ENCODE measurements at places on chromosomes 5 and 9.

GRCh38 chr9:104142799-104143549 lies 48.9 kb downstream of the SMC2 start:
- no peak for DNase-seq

GRCh38 chr5:9834871-9835770 lies 205.0 kb upstream of the TAS2R1 start:
- no peak for DNase-seq

- no peak for DNase-seq
Measured at GRCh38 chr5:138649775-138650174, 74.6 kb upstream of the HSPA9 start.

- DNase-seq, result no peak
Measured at GRCh38 chr9:8262625-8263622, 463.3 kb upstream of the DMAC1 start.

DNA sequence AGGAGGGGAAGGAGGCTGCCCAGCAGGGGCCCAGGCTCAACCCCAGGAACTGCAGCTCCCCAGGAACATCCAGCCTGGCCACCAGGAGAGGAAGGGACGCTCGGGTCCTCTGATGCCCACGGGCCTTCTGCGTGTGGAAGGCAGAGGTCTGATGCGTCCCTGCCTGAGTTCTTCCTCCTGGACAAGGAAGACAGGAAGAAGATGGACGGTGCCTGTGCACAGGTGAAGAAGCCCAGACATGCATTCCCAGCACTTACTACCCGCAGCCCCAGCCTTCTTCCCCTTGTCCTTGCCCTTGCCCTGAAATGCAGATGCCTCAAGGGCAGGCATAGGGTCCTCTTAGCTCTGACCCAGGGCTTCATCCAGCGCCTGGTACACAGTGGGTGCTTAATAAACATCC lies 56.7 kb upstream of the IRX1 start:
- DNase-seq, result no peak

- no peak for DNase-seq
Measured at GRCh38 chr5:134798468-134798867, 39.9 kb downstream of the DDX46 start.

- no peak for DNase-seq
Measured at GRCh38 chr9:125883565-125884217, 136.5 kb downstream of the PBX3 start.

DNA sequence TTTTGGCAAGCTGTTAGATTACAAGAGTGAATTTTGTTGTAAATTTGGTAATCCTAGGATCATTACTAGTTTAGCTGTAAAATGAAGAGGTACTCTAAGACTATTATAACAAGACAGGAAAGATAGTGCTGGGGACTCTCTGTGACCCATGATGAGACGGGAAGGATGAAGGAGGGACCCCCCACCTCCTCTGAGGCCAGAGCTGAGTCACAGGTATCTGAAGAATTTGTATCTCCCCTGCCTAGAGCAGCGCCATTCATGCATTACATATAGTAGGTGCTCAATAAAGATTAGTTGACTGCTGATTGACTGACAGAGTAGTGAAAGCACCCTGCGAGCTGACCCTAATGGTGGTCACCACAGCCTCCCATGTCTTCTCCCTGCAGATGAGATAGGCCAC lies 202.8 kb downstream of the SNX18 start:
- no peak for DNase-seq

- no peak for DNase-seq
Measured at GRCh38 chr9:4167728-4168127, 132.1 kb downstream of the GLIS3 start.

GRCh38 chr5:32984851-32985610 lies 273.9 kb downstream of the NPR3 start:
- no peak for DNase-seq

GRCh38 chr5:142405814-142406395 lies 81.1 kb upstream of the SPRY4 start:
- DNase-seq, result no peak

GRCh38 chr9:14080959-14081542 lies 232.9 kb downstream of the NFIB start:
- no peak for DNase-seq

DNA sequence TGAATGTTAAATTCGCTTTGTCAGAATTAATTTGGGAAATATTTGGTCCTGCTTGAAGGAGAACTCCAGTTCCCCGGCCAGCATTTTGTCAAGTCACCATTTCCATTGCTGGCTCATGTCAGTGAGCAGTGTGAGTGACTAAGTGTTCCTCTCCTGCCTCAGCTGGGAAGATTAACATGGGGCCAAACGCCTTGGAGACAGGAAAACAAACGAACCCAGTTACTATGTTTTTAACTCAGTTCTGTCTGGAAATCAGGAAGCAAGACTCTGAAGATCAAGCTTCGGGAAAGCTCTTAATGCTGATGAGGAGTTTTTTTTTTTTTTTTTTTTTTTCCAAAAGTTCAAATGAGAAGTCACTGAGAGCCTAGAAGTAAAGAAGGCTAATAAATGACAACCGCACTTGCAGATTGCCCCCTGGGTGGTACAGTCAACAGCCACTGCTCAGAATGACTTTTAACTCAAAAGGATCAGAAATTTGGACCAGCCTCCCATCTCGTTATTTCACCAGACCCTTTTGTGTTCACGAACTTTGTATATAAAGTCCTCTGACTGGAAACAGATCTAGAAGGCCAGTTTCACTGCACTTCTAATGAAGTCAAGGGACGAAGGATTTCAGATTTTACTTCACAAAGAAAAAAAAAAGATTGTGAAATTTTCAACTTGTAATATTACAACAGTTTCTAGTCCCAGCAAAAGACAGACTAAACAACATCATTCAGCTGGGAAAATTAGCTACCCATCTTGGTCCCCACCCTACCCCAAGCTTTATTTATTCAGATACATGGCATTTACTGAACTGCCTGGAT lies 121.3 kb downstream of the LHFPL2 start:
- DNase-seq, result peak; percentile 87

GRCh38 chr9:131728546-131728910 lies 11.3 kb downstream of the RAPGEF1 start:
- no peak for DNase-seq

GRCh38 chr9:7791394-7791793 lies 8.2 kb downstream of the DMAC1 start:
- no peak for DNase-seq

DNA sequence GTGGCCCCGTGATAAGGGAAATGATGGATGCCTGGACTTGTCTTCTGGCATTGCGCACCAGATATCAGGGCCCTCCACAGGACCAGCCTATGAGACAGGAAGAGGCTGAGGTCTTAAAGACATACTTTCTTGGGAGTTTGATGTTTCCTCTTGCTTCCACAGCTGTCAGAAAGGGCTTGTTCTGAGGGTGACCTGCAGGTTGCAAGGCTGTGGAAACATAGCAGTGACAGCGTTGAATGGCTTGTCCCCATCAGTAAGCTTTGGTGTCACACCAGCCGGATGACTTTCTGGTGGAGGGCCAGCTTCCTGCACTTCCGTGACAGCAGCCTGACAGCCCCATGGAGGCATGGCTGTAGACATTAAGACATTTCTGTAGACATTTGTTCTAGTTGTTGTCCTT lies 143.2 kb downstream of the C9orf152 start:
- DNase-seq, result no peak

GRCh38 chr9:13412331-13412730 lies 132.8 kb upstream of the MPDZ start:
- no peak for DNase-seq

DNA sequence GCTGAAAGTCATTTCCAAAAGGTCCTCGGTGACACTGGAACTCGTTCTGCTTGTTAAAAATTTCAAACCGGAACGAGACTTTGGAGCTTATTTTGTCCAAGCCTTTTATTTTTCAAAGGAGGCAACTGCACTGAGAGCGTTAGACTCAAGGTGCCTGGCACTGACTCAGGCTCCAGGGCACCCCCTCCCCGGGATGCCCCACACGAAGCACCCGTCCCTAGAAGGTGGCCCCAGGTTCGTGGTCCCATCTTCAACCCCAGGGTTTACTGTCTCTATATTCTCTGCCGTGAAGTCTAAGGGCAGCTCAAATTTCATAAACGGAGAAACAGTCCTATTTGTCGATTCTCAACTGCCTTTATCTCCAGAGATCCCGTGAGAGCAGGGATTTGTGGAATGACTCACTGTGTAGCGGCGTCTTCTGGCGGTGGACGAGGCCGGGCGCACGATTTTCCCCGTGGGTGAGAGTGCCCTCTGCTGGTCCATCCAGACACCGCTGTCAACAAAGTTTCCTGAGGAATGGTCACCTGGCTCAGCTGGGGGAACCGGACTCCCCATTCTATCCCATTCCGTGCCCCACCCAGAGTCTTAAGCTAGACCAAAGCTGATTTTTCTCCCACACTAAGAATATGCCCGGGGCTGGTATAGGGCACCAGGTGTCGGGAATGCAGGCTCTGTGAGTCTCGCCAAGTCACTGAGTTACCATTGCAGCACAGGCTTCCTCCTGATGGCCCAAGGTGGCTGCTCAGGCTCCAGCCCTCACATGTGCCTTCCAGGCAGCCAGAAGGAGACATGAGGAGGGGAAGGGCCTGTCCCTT lies 27.1 kb upstream of the SLC6A19 start:
- peak; percentile 27 for DNase-seq

- no peak for DNase-seq
Measured at GRCh38 chr5:100566382-100567141, 31.4 kb downstream of the FAM174A start.

DNA sequence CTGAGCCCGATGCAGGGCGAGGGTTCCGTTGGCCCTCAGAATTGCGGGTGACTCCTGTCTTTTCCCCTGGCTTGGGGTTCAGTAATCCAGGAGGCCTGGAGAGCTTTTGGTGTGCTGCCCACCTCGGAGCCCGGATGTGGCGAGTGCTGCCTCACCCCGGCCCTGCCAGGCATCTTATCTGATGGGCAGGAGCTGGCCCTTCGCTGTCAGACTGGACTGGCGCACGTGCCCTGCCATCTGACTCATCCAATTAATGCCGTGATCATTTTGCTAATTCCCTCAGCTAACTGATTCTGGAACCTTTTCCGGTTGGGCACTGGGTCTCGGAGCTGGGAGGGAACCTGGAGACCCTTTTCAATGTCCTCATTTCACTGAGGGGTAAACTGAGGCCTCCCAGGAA lies 34.6 kb downstream of the RXRA start:
- DNase-seq, result no peak

DNA sequence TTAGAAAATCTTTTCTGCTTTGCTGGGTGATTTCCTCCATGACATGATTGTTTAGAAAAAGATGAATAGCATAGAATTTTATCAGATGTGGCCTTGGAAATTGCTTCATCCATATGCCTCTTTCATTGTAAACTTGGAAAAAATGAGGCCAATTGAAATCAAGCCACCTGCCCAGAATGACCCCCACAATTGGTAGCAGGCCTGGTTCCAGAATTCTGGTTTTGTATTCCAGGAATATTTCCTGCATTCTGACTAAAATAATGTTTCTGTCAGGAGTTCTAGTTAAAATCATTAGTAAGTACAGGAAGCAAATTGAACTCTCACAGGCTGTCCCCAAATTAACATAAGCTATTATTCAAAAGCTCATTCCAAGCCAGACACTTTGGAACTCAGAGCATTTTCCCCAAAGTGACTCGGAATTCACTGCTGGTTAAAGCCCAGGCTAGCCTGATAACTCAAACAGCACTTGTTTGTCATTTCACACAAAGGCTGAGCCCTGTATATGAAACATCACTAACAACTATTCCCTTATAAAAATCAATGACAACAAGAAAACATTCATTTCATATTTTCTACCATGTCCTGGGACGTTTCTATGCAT lies 75.1 kb upstream of the ADCY2 start:
- DNase-seq, result no peak

- DNase-seq, result peak; percentile 17
Measured at GRCh38 chr5:139844472-139845145, 49.0 kb downstream of the PSD2 start.

DNA sequence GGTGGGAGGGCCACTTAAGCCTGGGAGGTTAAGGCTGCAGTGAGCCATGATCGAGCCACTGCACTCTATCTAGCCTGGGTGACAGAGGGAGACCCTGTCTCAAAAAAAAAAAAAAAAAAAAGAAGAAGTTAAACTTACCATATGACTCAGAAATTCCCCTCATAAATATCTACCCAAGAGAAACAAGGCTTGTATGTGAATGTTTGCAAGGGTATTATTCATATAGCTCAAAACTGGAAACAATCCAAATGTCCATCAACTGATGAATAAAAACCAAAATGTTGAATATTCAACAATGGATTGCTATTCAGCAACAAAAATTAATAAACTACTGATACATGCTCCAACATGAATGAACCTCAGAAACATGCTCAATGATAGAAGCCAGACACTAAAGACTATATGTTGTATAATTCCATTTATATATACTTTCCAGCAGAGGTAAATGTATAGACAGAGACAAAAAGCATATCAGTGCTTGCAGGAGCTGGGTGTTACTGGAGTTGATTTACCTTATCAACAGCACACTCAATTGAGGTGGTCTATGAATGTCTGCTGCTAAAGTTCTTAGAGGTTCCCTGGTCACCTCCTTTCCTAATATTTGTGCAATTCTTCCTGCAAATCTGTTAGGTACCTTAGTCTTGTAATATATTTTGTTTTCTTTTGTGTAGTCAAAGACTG lies 5.3 kb upstream of the SREK1 start:
- DNase-seq, result no peak

- no peak for DNase-seq
Measured at GRCh38 chr5:14830210-14831005, 41.2 kb downstream of the ANKH start.

- DNase-seq, result peak; percentile 77
Measured at GRCh38 chr5:143086908-143087637, 316.4 kb downstream of the NR3C1 start.

DNA sequence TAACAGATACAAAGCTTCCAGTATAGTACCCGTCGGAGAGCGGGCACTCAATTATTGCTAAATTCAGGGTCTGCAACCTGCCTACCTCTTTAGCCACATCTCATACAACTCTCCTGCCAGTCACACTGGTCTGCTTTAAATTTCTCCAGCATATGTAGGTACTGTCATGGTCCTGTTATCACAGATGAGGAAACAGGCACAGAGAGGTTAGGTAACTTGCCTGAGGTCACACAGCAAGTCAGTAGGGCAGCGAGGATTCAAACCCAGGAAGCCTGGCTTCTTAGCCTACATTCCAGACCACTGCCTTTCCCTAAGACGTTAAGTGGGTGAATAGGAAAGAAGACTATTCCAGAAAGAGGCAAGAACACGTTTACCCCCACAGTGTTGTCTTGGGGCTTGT lies 186.0 kb upstream of the NFIB start:
- no peak for DNase-seq

DNA sequence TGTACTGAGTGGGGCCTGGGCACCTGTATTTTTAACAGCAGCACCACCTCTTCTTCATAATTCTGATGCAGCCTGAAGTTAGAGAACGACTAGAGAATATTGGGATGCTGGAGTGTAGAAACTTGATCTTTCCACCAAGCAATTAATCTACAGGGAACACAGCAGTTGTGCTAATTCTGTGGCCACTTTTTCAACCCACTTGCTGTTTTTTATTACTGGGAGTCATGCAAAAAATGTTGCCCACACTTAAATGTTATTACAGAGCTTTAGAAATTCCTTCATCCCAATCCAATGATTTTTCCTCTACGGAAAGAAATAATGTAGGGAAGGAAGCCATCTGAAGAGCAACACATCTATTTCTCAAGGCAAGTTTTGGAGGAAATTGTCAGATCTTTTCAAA lies 190.9 kb upstream of the TUT7 start:
- no peak for DNase-seq

- DNase-seq, result no peak
Measured at GRCh38 chr9:105636331-105636730, 25.9 kb upstream of the TAL2 start.
